ENCODE measurements at places on chromosomes 7 and 10.

- DNase-seq = no peak
Measured at GRCh38 chr10:132793213-132793612, 7.3 kb upstream of the NKX6-2 start.

DNA sequence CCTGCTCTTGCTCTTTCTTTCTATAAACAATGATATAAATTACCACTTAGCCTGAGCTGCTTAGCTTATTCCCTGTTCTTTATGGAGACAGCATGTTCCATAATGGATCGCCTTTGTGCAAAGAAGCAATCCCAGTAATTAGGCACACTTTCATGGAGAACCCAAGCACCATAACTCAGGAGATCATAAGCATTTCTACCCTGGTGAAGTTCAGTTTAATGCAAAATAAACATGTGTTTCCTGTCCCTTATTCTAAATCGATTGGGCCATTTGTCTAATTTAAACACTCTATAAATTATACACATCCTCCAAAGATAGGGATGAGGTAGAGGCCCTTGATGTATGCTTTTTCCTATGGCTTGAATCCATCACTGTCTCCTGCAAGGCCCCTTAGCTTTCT lies 75.8 kb upstream of the TMEM72 start:
- DNase-seq = no peak

- DNase-seq = no peak
Measured at GRCh38 chr7:44186736-44187135, 2.5 kb downstream of the GCK start.

GRCh38 chr7:102890292-102890970 lies 22.4 kb upstream of the LRRC17 start:
- peak; percentile 70 for DNase-seq

DNA sequence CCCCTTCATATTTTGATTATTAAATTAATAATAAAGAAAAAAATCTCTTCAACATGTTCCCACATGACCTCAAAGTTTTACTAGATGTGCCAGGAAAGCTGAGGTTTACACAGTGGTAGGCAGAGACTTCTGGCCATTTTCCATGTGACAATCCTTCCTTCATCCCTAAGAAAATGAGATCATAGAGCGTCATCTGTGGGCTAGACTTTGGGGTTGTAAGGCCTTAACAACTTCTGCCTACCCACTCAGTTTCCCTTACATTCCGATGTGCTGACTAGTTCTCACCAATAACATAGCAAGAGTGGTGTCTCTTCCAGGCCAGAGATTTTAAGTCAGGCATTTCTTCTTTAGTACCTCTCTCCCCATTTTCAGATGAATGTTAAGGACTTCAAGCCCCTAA lies 171.1 kb upstream of the PHF14 start:
- peak; percentile 93 for DNase-seq

- DNase-seq = peak; percentile 76
Measured at GRCh38 chr10:30185916-30186315, 126.5 kb upstream of the JCAD start.

DNA sequence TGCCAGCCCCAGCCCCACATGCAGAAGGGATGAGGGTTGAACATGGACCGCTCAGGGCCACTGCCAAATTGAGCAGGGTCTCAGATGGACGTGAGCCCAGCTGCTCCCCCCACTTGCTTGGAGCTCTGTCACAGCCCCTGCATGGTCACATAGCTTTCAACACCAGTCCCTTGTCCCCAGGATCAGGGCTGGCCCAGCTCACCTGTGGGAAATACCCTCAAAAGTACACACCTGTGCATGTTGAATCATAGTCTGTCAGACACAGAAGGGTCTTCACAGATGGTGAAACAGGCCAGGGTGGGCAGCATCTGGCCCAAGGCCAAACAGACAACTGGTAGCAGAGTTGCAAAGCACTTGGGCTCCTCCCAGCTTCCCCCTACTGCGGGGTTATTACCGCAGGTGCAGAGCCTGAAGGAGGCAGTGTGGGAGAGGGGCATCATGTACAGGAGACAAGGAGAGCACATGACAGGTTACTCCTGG lies 77.6 kb upstream of the UNC5B start:
- DNase-seq = no peak

GRCh38 chr10:98482096-98482495 lies 35.4 kb upstream of the HPS1 start:
- DNase-seq = no peak

- DNase-seq = no peak
Measured at GRCh38 chr7:128920913-128921582, 10.5 kb upstream of the KCP start.

DNA sequence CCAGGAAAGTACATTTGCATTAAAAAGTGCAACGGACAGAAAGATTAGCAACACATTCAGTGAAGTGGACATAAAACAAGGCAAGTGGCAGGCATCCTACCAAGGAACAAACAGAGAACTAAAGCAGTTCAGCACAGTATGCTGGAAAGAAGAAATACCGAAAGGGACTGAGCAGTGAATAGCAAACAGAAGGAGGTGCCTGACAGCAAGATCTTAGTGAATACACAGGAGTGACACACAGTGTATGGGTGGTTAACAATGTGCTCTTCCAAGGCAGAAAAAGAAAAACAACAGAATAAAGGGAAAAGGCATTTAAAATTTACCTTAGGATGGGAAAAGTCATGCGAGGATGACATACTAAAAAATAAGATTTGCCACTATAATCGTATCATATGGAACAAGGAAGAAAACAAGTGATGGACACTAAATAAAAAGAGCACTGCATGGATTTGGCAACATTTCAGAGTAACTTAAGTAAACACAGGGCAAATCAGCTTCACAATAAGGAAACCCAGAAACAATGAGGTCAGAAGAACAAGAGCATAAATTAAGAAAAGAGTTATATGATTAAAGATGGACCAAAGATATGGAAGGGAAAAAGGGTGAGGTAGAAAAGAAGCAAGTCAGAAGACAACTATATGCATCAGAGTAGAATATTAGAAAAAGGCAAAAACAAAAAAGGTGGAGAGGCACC lies 29.5 kb downstream of the MEST start:
- DNase-seq = no peak

DNA sequence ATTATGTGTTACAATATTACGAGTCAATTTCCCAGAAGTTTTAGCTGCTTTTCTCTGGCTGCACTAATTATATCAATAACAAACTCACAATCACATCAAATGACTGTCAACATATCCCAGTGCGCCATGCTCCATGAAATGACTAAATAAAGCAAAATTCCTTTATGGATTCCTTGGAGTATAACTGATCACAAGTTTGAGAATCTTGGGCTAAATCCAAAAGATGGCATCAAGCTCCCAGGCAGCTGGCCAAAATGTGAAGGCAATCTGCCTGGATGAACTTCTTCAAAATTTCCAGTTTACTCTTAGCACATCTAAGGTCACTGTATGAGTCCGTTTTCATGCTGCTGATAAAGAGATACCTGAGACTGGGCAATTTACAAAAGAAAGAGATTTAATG lies 210.8 kb downstream of the CCSER2 start:
- DNase-seq = no peak

DNA sequence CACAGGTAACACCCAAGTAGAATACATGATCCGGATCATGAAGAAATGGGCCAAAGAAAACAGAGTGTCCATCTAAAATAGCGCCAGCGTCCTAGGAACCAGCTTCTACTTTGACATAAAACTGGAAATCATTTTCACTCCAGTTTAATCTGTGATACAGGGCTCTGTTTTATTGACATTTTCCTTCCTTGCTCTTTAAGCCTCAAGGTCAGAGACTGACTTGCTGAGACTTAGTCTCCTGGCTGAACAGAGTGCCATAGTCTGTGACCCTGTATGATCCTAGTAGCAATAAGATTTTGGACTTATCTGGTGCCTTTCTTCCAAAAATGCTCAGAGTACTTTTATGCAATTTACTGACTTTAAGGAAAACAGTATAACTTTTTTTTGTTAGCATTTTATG lies 41.7 kb upstream of the UBN2 start:
- DNase-seq = no peak
